Effector CD4-positive, alpha-beta T cell (primary cell): ENCODE measurements at places on chromosomes 4 and X.

- no peak for DNase-seq
These were observed 62.7 kb downstream of the FHDC1 start for GRCh38 chr4:152998861-152999260.

- DNase-seq = no peak
These were observed 26.6 kb upstream of the HS3ST1 start for GRCh38 chr4:11455201-11455835.

DNA sequence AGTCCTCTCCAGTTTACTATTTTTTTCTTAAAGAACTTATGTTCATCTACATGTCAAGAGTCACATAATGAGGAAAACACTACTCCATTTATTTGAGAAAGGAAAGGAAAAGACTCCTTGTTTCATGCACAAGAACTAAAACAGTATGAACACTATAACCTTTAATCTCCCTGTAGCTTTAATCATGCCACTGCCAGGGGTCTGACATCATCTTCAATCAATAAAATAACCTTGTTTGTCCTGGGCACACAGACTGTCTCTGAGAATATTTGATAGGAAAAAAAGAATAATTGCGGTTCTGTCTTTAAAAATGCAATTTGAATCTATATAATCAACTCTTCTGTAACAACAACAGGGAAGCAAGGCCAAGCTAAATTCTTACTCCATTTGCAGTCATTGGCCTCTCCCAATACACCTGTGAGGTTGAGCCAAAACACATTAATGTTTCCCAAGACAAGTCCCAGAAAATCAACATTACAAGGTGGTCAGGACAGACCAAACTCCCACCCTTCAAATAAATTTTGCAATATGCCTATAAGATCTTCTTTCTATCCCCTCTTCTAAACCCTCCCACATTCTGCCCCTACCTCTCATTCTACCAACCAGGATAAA lies 13.2 kb downstream of the AMOT start:
- DNase-seq = no peak

- peak; percentile 54 for DNase-seq
These were observed 51.5 kb upstream of the TRIM2 start for GRCh38 chr4:153152501-153153338.

- no peak for DNase-seq
These were observed 10.5 kb downstream of the RBMX start for GRCh38 chrX:136870064-136870463.

- DNase-seq = no peak
These were observed 37.6 kb upstream of the S100G start for GRCh38 chrX:16612257-16612897.

- DNase-seq = no peak
These were observed 28.9 kb upstream of the RPS6KA6 start for GRCh38 chrX:84216881-84217280.

- no peak for DNase-seq
These were observed 96.5 kb upstream of the TCEAL2 start for GRCh38 chrX:102029026-102029425.

DNA sequence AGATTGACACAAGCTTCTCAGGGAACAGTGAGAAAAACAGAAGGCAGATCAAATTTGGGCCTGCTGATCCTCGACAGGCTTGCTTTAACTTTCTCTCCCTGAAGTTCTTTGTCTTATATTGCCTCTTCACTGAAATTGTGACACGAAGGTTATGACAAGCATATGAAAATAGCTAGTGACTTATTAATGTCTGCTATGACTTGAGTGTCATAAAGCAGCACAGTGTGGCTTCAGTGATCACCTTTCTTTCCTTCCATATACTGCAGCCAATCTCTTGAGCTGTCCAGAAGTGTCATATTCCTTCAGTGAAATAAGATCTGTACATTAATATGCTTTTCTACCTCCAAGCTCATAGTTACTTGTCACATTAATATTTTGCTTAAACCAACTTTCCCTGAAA lies 870.2 kb downstream of the C4orf33 start:
- no peak for DNase-seq

DNA sequence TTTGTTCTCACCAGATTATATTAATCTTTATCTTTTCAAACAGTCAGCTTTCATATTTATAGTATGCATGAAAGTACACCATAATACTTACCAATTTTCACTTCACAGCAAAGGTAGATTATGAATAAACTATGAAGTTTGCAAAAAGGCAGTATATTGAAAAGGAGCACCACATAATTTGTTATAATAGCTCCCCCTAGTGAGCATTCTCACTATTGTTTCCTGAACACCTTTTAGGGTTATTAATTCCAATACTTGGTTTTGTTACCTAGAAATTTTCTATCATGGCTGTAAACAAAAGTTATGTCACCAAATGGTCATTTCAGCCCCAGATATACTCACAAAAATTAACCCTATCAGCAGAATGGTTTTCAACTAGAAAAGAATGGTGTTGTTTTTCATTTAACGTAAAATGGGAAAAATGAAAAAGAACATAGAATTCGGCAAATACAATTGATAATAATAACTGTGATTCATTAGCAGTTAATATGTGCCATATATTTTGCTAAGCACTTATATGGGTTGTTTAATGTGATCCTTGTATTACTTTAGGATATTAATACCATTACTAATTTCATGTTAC lies 30.2 kb upstream of the NKX6-1 start:
- no peak for DNase-seq

- DNase-seq = no peak
These were observed 49.6 kb downstream of the PRPS1 start for GRCh38 chrX:107677909-107678308.

- no peak for DNase-seq
These were observed 697.3 kb downstream of the CCSER1 start for GRCh38 chr4:90824266-90825150.

DNA sequence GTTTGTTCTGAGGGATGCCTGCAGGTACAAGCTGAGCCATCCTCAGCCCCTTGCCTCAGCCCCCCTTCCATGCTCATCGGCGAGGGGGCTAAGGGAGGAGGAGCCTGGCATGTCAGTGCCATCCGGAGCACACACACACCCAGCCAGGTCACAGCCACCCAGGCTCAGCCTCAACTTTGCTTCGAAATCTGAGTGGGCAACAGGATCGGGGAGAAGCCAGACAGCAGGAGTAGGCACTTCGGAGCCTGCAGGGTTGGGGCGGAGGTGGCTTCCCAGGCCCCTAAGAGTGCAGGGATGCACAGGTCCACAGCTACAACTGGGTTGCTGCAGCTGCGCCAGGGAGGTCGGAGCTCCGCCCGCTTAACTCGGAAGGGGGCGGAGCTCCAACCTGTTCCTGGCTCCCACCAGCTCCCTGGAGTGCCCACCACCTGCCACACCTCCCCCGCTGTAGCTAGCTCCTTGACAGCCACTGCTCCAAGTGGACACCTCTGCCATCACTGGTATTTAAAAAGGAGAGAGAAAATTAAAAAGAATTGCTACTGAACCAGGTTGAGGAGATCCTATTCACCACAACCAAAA lies 192.9 kb upstream of the GALNT7 start:
- no peak for DNase-seq

GRCh38 chr4:73832651-73833237 lies 3.7 kb upstream of the CXCL6 start:
- no peak for DNase-seq

- no peak for DNase-seq
These were observed 13.3 kb downstream of the OFD1 start for GRCh38 chrX:13747836-13748235.

DNA sequence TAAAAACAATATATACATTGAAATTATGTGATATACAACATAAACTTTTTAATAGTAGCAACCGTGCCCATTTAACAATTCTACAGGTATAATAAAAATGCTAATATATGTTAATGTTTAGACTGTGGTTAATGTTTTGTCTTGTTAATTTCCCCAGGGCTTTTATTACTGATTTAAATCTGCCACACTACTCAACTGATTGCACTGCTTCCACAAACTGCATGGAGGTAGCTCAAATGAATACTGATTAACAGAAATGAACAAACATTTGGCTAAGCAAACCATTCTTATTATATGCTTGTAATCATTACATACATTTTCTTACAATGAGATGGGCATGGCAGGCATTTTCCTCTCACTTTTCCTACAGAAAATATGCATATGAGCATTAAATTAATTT lies 275.9 kb downstream of the GPC3 start:
- no peak for DNase-seq

DNA sequence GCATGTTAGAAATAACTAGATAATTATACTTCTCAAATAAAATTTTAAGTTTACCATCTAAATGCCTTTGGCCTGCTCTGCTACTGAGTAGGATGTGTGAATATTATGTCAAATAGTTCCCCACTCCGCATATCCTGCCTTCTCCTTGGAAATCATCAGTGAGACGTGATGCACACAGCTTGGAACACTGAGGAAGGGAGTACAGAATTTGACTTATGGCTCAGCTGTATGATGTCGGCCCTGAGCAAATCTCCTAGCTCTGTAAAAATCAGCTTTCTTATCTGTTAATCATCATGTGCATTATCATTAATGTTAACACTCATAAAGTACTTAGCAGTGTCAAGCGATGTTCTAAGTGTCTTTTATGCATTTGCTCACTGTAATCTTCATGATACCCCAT lies 241.0 kb upstream of the ANKRD50 start:
- DNase-seq = no peak

- no peak for DNase-seq
These were observed 25.1 kb downstream of the UGT2B4 start for GRCh38 chr4:69470561-69470960.

DNA sequence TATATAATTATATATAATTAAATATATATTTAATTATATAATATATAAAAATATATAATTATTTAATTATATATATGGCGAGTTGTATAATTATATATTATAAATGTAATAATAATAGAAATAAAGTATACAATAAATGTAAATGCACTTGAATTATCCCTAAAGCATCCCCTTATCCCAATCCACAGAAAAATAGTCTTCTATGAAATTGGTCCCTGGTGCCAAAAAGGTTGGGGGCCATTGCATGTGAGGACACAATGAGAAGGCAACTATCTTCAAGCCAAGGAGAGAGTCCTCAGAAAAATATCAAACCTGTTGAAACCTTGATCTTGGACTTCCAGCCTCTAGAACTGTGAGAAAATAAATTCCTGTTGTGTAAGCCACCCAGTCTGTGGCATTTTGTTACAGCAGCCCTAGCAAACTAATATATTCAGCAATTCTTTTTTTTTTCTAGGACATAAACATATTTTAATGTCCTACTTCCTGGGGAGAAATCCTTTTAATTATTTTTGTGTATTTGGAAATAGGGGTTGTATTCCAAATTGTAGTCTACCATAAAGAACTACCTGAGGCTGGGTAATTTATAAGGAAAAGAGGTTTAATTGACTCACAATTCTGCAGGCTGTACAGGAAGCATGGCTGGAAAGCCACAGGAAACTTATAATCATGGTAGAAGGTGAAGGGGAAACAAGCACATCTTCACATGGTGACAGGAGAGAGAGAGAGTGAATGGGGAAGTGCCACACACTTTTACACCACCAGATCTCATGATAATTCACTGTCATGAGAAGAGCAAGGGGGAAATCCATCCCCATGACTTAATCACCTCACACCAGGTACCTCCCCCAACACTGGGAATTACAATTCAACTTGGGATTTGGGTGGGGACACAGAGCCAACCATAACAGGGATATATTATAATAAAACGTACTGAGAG lies 22.9 kb upstream of the CXCL2 start:
- no peak for DNase-seq

- DNase-seq = no peak
These were observed 658.6 kb upstream of the ATOH1 start for GRCh38 chr4:93169966-93170365.

DNA sequence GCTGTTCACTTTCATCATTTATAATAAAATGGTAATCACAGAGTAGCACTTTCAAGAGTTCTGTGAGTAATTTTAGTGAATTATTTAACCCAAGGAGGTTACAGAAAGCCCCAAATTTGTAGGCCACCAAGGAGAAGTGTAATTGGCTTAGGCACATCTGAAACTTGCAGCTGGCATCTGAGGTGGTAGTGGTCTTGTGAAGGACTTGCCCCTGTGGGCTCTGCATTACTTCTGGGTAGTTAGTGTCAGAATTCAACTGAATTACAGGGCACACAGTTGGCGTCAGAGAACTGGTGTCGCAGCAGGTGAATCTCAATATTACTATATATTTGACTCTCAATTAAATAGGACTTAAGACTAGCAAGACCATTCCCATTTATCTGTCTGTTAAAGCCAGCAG lies 36.9 kb downstream of the GPR174 start:
- no peak for DNase-seq

GRCh38 chrX:31658360-31658759 lies 586.5 kb upstream of the FTHL17 start:
- no peak for DNase-seq

GRCh38 chr4:93764639-93765246 lies 63.8 kb upstream of the ATOH1 start:
- no peak for DNase-seq

GRCh38 chr4:94225449-94225848 lies 17.8 kb downstream of the SMARCAD1 start:
- no peak for DNase-seq

- DNase-seq = no peak
These were observed 57.8 kb upstream of the XAGE1B start for GRCh38 chrX:52574416-52575275.

GRCh38 chr4:137994853-137995252 lies 247.3 kb downstream of the SLC7A11 start:
- no peak for DNase-seq

DNA sequence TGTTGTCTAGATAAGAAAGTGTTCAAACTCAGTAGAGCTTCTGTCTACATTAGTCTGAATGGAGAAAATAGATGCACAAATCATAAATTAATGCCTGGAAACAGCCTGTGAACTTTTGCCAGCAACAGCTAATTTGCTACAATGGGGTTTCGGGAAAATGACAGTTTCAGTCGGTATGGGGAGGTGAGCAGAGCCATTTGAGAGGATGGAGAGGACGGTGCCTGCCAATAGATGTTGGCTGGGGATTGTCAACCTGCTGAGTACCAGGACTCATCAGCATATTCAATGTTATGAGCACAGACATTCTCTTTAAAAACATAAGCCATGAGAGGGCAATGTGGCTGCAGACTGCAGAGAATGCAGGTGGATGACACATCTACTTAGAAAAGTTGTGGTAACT lies 230.3 kb upstream of the PCDH18 start:
- no peak for DNase-seq

DNA sequence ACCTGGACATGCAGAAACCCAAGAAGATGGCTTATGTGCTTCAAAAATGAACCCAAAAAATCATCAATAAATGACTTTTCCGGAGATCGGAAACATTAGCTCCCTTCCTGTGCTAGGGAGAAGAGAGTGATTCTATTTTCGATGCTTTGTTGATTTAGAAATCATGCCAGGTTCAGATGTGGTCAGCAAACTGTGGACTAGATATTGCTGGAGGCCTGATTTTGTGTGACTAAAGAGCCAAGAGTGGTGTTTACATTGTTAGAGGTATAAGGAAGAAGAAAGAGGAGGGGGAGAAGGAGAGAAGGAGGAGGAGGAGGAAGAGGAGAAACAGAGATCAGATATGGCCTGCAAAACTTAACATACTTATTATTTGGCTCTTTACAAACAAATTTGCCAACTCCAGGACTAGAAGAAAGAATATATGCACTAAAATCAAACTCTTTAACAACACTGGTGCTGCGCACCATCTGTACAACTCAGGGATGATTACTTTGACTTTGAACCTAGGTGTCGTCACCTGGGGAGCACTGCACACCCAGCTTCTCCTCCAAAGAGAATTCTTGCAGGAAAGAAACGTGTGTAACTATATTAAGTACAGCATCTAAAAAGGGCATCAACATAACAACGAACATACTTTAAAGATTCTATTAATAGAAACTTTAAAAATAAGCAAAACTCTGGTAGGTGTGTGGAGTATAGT lies 664.9 kb upstream of the LCORL start:
- DNase-seq = no peak
